Activated CD4-positive, alpha-beta T cell treated with anti-CD3 and anti-CD28 coated beads, Interleukin-2, amount 50 U/mL, for 16 hours (primary cell): ENCODE measurements at places on chromosomes 3 and 15.

GRCh38 chr15:61743345-61743909 lies 316.8 kb downstream of the VPS13C start:
- DNase-seq: no peak

DNA sequence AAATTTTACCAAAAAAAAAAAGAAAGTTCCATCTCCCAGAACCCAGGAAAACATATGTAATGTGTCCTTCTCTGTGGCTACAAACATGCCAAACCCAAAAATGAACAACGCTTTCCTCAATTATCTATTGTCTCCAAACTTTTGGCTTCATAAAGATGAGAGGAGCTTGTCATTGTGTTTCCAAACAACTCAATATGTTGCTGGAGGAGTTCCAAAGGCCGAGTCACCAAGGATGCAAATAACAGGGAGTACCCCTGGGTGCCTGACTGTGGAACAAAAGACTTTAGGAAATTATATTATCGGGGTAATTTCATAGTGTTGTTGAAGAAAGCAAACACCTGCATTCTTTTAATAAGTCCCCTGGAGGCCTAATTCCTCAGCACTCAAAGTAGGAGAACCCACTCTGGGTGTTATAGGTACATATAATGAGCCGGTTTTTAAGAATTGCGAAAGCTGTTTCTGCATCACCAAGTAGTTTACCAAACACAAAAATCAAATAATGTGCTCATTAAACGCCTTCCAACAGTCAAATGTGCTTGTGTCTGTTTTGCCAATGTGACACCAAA lies 206.3 kb upstream of the PRICKLE2 start:
- DNase-seq: no peak

- no peak for DNase-seq
Measured at GRCh38 chr15:67280217-67280616, 25.6 kb downstream of the IQCH start.

DNA sequence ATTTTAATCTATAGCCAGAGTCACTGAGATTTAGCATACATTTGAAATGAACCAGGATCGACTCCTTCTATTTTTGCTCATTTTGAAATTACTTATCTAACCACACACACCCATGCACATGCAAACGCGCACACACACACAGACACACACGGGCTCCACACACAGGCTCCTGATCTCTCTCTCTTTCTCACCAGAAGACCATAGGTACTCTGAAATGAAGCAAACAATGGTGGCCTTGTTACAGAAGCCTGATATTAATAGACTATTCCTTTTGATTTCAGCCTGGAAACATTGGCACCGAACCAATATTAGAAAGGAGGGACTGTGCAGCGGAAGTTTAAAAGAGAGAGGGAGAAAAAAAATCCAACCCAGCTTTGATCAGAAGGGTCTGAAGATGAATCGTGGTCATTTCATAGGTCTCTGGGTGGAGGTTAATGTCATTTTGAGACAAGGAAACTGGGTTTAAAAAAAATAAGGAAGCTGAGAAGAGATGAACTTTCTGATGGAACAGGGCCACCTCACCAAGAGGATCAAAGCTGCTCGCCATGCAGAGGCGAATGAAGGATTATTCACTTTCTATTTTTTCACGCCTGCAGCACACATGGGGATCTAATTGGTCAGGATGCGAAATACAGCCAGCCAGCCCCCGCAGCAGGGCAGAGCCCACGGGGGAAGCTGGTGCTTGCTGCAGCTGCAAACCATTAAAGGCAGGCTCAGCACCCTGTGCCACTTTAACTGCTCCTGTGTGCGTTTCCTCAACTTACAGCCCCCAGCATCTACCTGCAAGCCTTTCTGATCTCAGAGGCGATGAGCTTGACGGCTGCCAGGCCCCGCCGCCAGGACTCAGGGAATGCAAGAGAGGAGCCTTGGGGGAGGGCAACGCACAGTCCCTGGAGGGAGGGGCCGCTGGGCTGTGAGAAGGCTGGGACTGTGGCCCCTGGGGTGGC lies 88.8 kb downstream of the HES1 start:
- peak; percentile 7 for DNase-seq

DNA sequence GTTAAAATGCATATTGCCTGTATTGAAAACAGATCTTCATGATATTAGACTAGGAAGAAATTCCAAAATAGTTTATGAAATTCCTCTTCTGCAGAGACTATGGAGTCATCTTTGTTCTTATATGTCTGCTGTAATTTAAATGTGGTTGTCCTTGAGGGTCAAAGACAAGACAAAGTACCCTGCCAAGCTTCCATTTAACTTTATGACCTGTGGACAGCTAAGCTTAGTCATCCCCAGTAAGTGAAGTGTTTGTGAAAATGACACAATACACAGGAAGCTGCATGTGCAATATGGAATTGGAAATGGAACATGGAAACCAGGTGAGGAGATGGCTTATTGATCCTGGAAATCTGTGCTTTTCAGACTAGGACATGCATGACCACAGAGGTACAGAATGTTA lies 68.5 kb upstream of the GBE1 start:
- DNase-seq: no peak

GRCh38 chr15:77637851-77638692 lies 5.4 kb upstream of the LINGO1 start:
- DNase-seq: no peak
